ENCODE measurements at places on chromosomes 3 and 15. TPM values are rescaled to one million over a fixed set of nuclear protein-coding genes. Genes with fewer than 3 reads are reported as not detected.

SLC22A14 gene
- not detected for total RNA-seq

PARP15 gene
- under 0.01 TPM for total RNA-seq

MUSTN1 gene
- total RNA-seq: 0.50 TPM

DLL4 gene
- total RNA-seq: 0.66 TPM

SPATA12 gene
- total RNA-seq: 0.11 TPM

MAP1A gene
- total RNA-seq: 90.5 TPM

DPPA2 gene
- not detected for total RNA-seq

NDN gene
- 59.1 TPM for total RNA-seq

CYB561D2 gene
- total RNA-seq: 39.6 TPM

CELF6 gene
- 0.37 TPM for total RNA-seq

CD200 gene
- 0.44 TPM for total RNA-seq

TTLL13 gene
- total RNA-seq: not detected

DNAH12 gene
- total RNA-seq: under 0.01 TPM

SI gene
- not detected for total RNA-seq

SLC51A gene
- total RNA-seq: 0.25 TPM

ZNF80 gene
- not detected for total RNA-seq

RAB11A gene
- total RNA-seq: 181 TPM

GRK7 gene
- under 0.01 TPM for total RNA-seq

RAD18 gene
- 24.6 TPM for total RNA-seq

OXTR gene
- 12.1 TPM for total RNA-seq

ZMAT3 gene
- 31.7 TPM for total RNA-seq

GP9 gene
- total RNA-seq: not detected

C3orf20 gene
- not detected for total RNA-seq

ABHD17C gene
- total RNA-seq: 3.0 TPM

CYP11A1 gene
- total RNA-seq: 0.11 TPM

CDHR4 gene
- 0.12 TPM for total RNA-seq

PLA2G4E gene
- total RNA-seq: not detected

CXCR6 gene
- under 0.01 TPM for total RNA-seq

WDR93 gene
- under 0.01 TPM for total RNA-seq

CORO2B gene
- 26.7 TPM for total RNA-seq

ERC2 gene
- 0.75 TPM for total RNA-seq

ITGA11 gene
- total RNA-seq: 2.8 TPM

HESX1 gene
- total RNA-seq: 1.4 TPM

ACAP2 gene
- 96.1 TPM for total RNA-seq

SLC6A1 gene
- not detected for total RNA-seq

MYO5C gene
- total RNA-seq: under 0.01 TPM

SPESP1 gene
- 3.2 TPM for total RNA-seq

TMIE gene
- under 0.01 TPM for total RNA-seq

LEKR1 gene
- total RNA-seq: 1.3 TPM

GOLGA6D gene
- not detected for total RNA-seq

TNNC1 gene
- 0.33 TPM for total RNA-seq

ZNF502 gene
- 5.8 TPM for total RNA-seq

A4GNT gene
- not detected for total RNA-seq

CLDN18 gene
- 0.12 TPM for total RNA-seq

TMC3 gene
- total RNA-seq: not detected

AGTR1 gene
- total RNA-seq: 0.55 TPM

CTXN2 gene
- total RNA-seq: not detected

WDR53 gene
- 9.5 TPM for total RNA-seq

GALK2 gene
- total RNA-seq: 90.9 TPM
